ENCODE measurements at places on chromosomes 6 and 20. TPM values are rescaled to one million over a fixed set of nuclear protein-coding genes. Genes with fewer than 3 reads are reported as not detected.

C6orf163 gene
- 0.46 TPM for total RNA-seq

IL17A gene
- not detected for total RNA-seq

CUTA gene
- 230 TPM for total RNA-seq

TAB2 gene
- total RNA-seq = 18.1 TPM

LGSN gene
- 0.11 TPM for total RNA-seq

MOG gene
- total RNA-seq = not detected

OGFR gene
- total RNA-seq = 69.7 TPM

CASS4 gene
- total RNA-seq = 1.2 TPM

CITED2 gene
- total RNA-seq = 210 TPM

HLA-DQA2 gene
- total RNA-seq = not detected

RAET1G gene
- 1.2 TPM for total RNA-seq

SLCO4A1 gene
- total RNA-seq = 0.17 TPM

GABRR1 gene
- not detected for total RNA-seq

ZFP57 gene
- not detected for total RNA-seq

ITPA gene
- 71.0 TPM for total RNA-seq
